Stimulated activated CD4-positive, alpha-beta T cell treated with anti-CD3 and anti-CD28 coated beads, Interleukin-1b, Interleukin-23, amount 100 ng/mL, for 1 hour (primary cell): ENCODE measurements at places on chromosomes 7 and 10.

DNA sequence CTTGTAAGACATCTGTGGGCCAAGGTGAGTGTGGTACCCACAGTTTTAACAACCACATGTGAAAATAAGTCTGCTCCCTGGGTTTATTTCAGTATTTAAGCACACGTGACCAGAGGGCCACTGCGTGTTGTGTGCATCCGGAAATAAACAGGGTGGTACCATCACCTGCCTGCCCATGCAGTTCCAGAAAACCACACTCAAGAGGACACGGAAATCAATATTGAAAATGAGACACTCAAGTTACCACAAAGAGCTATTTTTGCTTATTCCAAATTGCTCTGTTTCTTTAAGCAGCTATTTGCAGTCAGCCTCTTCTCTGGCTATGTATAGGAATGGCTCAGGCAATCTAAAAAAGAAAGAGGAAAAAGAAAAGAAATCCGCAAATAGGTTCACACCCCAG is 71.8 kb upstream of the LOXL4 start:
- no peak for DNase-seq

GRCh38 chr10:101829561-101830315 is 11.5 kb upstream of the OGA start:
- no peak for DNase-seq

DNA sequence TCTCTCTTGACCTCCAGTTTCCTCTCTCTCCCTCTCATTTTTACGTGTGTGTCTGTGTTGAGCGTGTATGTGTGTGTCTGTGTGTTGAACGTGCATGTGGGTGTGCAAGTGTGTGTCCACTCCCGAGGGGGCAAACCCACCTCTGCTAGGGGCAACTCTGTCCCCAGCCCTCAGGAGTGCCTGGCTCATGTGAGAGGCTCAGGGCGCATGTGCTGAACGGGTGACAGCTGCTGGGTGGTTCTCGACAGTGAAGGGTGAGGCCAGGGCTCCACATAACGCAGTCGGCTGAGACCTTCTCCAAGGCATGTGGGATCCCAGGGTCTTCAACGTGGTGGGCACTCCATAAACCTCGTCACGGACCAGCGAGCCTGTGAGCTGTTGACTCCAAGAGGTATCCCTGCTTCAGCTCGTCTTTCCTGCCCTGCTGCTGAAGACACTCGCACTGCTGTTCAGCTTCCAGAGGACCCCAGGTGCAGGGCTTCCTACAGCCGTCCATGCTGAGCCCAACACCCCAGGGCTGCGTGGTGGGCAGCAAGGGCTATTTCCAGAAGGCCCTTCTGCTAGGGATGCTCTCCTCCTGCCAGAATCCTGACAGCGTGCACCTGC is 361.6 kb upstream of the SHH start:
- no peak for DNase-seq

GRCh38 chr7:24108906-24109376 is 175.0 kb upstream of the NPY start:
- no peak for DNase-seq

- no peak for DNase-seq
Observed at GRCh38 chr7:98170966-98171365, 40.3 kb upstream of the BHLHA15 start.

GRCh38 chr10:32646535-32646934 is 200.6 kb downstream of the CCDC7 start:
- DNase-seq = no peak

GRCh38 chr10:86659721-86660453 is 5.5 kb downstream of the OPN4 start:
- DNase-seq = no peak

- DNase-seq = no peak
Observed at GRCh38 chr7:150351587-150352194, 10.3 kb upstream of the RARRES2 start.

DNA sequence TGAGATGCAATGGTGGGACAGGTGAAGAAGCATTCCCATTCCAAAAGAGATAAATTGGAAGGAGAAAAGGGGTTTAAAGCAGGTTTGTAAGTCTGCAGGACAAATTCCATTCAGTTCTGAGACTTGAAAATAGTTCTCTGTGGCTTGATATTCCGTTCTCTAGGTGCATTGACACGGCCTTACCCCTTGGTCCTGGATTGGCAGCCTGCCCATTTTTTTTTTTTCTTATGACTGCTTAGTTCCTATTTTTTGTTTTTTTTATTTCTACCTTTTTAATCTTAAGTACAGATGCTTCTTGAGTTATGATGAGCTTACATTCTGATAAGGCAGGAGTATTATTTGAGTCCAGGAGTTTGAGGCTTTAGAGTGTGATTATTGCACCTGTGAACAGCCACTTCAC is 70.6 kb downstream of the MLLT10 start:
- no peak for DNase-seq

- DNase-seq = no peak
Observed at GRCh38 chr7:55019691-55020465, 1.1 kb downstream of the EGFR start.

DNA sequence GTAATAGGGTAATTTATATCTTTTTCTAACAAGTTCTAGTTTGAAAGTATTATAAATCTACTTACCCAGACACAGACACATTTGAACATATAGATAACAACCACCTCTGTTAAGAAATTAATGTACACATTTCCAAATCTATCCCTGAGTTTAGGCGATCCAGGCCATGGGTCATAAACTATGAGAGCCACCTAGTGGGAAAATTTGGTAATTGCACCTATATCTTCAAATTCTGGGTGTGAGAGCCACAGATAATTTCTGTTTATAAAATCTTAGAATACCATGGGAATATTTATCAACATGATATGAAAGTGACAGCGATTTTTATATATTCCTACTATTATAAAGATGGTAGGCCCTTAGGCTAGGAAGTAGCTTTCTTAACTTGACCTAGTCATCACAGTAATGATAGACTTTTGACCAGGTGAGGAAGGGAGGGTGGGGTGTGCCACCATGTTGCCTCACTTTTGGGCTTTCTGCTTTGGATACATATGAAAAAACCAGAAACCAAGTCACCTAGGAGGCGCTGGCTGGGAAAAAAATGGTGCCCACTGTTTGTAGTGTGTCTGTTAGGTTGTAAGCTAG is 8.0 kb upstream of the EPHA1 start:
- no peak for DNase-seq

DNA sequence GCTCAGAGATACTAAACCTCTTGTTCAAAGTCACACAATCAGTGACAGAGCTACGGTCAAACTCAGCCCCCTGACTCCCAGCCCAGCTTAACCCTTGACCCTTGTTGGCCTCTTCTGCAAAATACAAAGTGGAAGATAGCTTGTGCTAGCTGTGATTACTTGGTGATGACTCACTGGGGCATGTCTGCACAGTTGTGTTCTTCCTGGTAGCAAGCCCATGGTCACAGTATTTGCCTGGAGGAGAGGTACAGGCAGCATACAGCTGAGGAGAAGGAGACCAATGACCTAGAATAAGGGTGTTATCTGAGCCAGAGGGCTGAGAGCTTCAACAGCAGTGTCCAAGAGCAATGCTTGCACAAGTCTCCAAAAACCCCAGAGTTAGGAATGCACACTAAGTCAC is 5.7 kb upstream of the HSPA12A start:
- no peak for DNase-seq

GRCh38 chr7:37853468-37853867 is 5.1 kb downstream of the NME8 start:
- DNase-seq = no peak

- DNase-seq = no peak
Observed at GRCh38 chr10:132394936-132395703, 1.9 kb upstream of the PWWP2B start.

GRCh38 chr7:23700046-23700445 is 10.0 kb upstream of the STK31 start:
- no peak for DNase-seq
